ENCODE measurements at places on chromosomes 4 and X.

DNA sequence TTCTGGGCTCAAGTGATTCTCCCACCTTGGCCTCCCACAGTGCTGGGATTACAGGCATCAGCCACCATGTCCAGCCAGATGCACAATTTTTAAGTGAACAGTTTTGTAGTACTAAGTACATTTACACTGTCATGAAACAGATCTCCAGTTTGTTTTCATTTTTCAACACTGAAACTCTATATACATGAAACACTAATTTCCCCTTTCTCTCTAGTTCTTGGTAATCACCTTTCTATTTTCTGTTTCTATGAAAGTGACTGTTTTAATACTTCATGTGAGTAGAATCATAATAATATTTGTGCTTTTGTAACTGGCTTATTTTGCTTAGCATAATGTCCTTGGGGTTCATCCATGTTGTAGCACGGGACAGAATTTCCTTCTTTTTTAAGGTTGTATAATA is 237.4 kb downstream of the CAMK2D start:
- no peak for DNase-seq

- no peak for DNase-seq
These were observed 114.2 kb upstream of the TBC1D9 start for GRCh38 chr4:140870427-140870826.

GRCh38 chr4:73669410-73670183 is 49.4 kb upstream of the RASSF6 start:
- no peak for DNase-seq

GRCh38 chr4:27846951-27847350 is 986.3 kb downstream of the STIM2 start:
- DNase-seq, result no peak

GRCh38 chr4:111923786-111924185 is 221.5 kb upstream of the FAM241A start:
- no peak for DNase-seq

- DNase-seq, result no peak
These were observed 510 bp downstream of the HMGB3 start for GRCh38 chrX:150983521-150984168.

GRCh38 chrX:126551306-126551705 is 1.3 kb downstream of the DCAF12L1 start:
- no peak for DNase-seq

- DNase-seq, result no peak
These were observed 780.9 kb downstream of the ARAP2 start for GRCh38 chr4:35463251-35463952.

DNA sequence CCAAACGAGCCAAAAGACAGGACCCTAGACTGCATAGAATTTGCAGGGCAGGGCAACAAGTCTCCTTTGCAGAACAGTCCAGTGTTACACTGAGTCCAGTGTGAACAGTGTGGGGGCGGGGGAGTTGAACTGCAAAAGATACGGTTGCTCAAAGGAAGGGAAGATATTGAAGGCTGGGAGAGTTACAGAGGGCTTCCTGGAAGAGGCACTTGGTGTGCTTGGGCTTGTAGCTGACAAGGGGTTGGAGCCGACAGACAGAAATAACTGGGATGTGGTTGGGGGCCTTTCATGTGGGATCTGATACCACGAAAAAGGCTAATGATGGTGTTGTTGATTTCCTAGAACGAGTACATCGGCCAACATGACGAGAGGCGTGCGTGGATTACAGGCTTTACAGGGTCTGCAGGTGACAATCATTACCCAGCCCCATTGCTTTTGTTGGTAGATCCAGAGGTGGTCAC is 6.1 kb downstream of the XPNPEP2 start:
- no peak for DNase-seq

GRCh38 chr4:5051278-5052203 is at the start of gene STK32B:
Gene STK32B (plus strand): TSS chr4:5051480.
- no peak for DNase-seq

- no peak for DNase-seq
These were observed 73.5 kb upstream of the RAP2C start for GRCh38 chrX:132292793-132293192.

- DNase-seq, result no peak
These were observed 166.0 kb downstream of the ANTXR2 start for GRCh38 chr4:79907001-79907400.

DNA sequence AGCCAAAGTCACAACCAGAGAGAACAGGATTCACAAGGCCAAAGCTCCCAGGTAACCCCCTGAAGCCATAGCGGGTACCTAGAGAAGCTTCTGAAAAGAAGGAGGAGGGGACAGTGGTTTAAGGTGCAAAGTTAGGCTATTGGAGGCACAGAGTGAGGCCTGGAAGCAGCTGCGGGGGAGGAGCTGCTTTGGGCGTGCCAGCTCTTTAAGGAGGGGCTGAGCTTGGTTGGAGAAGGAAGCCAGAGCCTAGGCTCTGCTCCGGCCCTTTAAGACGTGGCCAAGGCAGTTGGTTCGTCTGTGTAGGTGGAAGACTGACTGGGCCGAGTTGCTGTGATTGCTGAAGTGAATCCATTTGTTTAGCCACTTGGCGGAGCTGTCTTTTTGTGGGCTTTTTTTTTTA is 1.5 kb downstream of the KLF8 start:
- DNase-seq, result no peak

DNA sequence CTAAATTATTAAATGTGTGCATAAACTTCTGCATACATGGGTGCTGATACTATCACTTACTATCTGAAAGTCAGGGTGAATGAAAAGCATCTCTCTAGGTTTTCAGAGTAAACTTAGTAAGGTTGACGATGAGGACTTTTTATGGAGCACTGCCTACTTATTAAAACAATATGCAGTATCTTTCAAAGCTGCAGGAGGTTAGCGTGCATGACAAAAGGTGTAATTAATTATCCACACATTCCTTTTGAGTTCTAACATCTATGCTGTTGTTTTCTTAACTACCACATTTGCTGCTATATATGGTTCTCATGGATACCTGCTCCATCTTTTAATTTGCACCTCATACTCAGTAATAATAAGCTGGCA is 256.2 kb downstream of the FSTL5 start:
- no peak for DNase-seq

DNA sequence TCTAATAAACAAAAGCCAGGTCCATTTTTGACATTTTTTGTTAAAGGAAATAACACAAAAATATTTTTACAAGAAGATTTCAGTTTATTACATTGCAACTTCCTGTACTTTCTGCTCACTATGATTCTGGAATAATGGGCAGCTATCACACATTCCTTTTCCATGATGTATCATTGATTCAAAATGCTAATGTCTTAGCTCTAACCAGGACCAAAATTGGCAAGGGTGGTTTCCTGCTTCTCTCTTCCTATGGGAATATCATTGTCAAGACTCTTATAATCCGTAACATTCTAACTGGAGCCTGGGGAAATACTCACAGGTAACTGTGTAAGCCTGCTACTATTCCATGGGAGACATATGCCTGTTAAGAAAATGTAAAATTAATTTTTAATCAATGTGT is 218.6 kb downstream of the DCAF12L2 start:
- no peak for DNase-seq

DNA sequence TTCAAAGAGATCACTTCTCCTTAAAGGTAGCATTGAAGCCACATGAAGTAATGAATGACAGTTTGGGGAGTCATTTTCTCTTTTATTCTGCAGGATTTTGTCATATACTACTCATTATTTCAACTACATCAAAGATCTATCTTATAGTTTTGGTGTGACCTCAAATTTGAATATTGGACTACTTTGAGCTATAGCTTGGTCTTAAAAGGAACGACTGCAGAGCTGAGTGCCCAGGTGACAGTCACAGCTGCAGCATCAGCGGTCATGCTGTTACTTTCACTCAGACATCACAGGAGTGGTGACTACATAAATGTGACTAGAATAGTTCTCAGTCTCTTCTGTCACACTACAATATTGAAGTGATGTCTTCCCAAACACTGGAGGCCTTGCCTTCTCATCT is 10.7 kb upstream of the SPCS3 start:
- DNase-seq, result no peak

- no peak for DNase-seq
These were observed 16.0 kb downstream of the SULT1E1 start for GRCh38 chr4:69843932-69844331.

DNA sequence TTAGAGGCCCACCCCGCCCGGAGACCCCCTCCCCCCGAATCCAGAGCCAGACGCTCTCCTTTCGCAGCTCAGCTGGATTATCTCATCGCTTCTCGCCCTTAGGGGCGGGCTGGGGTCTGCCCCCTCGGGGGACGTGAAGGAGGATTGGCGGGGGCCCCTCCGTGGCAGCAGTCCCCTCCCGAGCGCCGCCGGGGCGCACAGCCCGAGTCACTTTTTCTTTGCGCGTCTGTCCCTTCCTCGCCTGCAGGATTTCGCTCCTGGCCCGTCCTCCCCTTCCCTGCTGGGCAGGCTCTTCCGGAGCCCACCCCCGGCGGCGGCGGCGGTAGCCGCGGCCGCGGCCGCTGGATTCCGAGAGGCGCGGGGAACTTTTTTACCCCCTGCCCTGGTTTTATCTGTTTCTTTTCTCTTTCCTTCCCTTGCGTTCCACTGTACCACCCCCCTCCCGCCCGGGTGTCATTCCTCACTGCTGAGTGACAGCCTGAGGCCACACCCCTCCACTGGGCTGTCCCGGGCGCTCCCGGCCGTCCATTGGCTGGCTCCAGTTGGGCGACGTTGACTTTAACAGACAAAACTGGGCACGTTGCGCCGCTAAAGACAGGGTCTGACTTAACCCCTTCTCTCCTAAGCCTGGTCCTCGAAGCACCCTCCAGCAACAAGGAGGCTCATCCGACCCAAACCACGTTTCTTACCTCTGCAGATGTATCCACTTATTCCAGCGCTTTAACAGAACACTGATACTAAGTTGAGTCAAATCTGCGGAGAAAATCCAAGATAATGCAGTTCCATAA is 492 bp upstream of the NKX3-2 start:
- DNase-seq, result no peak
